ENCODE measurements at places on chromosomes 7 and 10.

GRCh38 chr7:92837000-92837749 lies 802 bp upstream of the CDK6 start:
- no peaks in the 10 kb centered on the region for H3K36me3 ChIP-seq
- peaks cover 20% of the 10 kb centered on the region for H3K27me3 ChIP-seq
- H3K27ac ChIP-seq = no peak overlapping the region
- no peak for DNase-seq
- peak overlapping the region; percentile 57 for H3K4me3 ChIP-seq

DNA sequence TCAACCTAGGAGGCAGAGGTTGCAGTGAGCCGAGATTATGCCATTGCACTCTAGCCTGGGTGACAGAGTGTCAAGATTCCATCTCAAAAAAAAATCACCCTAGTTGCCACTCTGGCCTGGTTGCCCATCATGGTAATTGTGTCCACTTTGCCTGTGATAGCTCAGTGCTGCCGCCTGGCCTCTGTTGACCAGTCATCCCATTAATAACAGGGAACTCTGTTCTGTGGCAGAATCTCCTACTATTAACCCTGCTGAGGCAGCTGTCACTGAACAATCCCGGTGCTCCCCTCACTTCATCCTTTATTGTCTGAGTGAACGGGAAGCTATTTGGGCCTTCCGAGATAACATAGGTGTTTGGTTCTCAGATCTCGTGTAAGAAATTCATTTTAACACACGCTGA lies 14.6 kb downstream of the ZNF3 start:
- H3K4me1 ChIP-seq = no peaks in the 10 kb centered on the region
- no peak overlapping the region for H3K27ac ChIP-seq
- H3K27me3 ChIP-seq = no peaks in the 10 kb centered on the region

GRCh38 chr10:19412531-19412930 lies 363.9 kb downstream of the MALRD1 start:
- DNase-seq = no peak
- H3K4me1 ChIP-seq = no peaks in the 10 kb centered on the region
- no peaks in the 10 kb centered on the region for H3K36me3 ChIP-seq
- H3K27ac ChIP-seq = no peak overlapping the region
- H3K4me3 ChIP-seq = no peak overlapping the region

- no peak overlapping the region for H3K27ac ChIP-seq
- H3K36me3 ChIP-seq = no peaks in the 10 kb centered on the region
- H3K4me3 ChIP-seq = no peak overlapping the region
Observed at GRCh38 chr7:117043108-117043825, 90.0 kb downstream of the ST7 start.

DNA sequence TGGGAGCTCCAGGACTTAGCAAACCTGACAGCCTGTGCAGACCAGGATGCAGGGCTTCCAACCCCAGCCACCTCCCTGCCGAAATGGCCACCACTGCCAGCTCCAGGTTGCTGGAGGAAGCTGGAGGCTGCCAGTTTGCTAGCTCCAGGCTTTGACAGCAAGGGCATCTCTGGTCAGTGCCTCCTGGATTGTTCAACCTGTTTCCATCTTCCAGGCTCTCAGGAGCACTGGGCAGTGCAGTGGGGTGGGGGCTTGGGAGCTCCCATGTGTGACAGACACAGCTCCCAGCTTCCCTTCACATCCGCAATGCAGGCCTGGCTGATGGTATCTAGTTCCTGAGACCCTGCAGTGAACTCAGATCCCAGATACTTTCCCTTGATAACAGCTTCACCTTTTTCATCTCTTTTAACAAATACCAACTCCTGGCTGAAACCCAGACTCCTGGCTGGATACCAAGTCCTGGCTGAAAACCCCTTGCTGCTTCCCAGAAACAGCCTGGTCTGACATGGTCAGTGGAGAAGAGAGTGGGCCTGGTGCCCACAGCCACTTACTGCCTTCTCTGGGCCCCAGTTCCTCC lies 20.8 kb upstream of the RET start:
- H3K4me3 ChIP-seq = no peak overlapping the region
- H3K4me1 ChIP-seq = no peaks in the 10 kb centered on the region
- no peaks in the 10 kb centered on the region for H3K36me3 ChIP-seq
- no peaks in the 10 kb centered on the region for H3K27me3 ChIP-seq
- H3K27ac ChIP-seq = no peak overlapping the region
- no peak for DNase-seq

DNA sequence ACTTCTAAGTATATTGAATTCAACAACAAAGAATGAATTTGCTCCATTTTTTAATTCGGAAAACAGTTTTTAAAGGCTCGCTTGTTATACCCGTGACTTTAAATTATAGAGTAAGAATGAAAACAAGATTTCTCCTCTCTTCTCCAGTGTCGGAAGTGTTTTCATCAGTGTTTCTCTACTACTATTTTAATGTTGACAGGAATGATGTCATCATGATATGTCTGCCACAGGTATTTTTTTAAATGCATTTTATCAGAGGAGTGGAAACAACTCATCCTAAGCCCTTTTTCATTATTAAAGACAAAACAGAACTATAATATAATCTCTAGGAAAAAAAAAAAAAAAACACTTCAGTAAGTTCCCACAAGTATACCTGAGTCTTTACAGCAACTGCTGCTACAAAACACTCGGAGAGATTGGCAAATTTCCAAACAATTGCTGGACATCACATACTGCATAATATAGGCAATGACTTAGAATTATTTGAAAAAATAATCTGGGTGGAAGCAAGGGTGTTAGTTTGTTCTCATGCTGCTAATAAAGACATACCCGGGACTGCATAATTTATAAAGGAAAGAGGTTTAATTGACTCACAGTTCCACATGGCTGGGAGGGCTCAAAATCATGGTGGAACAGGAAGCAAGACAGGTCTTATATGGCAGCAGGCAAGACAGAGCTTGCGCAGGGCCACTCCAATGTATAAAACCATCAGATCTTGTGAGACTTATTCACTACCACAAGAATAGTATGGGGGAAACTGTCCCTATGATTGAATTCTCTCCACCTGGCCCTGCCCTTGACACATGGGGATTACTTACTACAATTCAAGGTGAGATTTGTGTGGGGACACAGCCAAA lies 4.8 kb upstream of the RNF32 start:
- no peaks in the 10 kb centered on the region for H3K27me3 ChIP-seq
- no peaks in the 10 kb centered on the region for H3K36me3 ChIP-seq
- H3K27ac ChIP-seq = no peak overlapping the region
- peaks cover 9% of the 10 kb centered on the region for H3K4me1 ChIP-seq
- DNase-seq = no peak
- no peak overlapping the region for H3K4me3 ChIP-seq

DNA sequence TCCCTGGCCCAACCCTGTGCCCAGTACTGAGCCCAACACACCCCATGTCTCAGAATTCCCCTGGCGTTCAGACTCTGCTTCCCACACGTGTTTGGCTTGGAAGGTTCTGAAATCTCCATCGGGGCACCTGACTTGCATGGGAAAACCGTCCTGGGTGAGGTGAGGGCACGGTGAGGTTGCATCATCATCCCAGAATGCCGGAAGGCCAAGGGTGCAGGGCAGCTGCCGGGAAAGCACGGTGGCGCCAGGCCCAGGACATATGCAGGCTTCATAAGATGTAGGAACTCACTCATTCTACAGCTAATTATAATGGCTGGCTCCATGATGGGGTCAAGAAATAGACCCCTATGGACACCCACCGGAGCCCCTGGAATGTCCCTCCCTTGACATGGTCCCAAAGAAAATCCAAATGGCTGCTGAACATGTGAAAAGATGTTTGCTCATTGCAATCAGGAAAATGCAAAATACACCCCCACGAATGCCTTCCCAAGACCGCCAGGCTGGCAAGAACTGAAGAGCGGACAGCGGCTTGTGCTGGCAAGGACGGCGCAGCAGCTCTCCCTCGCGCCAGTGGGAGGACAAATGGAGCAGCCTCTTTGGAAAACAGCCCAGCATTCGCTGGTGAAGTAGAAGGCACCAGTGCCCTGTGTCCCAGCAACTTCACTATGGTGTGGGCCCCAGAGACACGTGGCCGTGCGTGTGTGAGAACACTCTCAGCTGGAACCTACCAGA lies 2.3 kb downstream of the KNDC1 start:
- no peaks in the 10 kb centered on the region for H3K27me3 ChIP-seq
- H3K4me1 ChIP-seq = peaks cover 5% of the 10 kb centered on the region
- no peak for DNase-seq
- no peaks in the 10 kb centered on the region for H3K36me3 ChIP-seq
- no peak overlapping the region for H3K4me3 ChIP-seq

DNA sequence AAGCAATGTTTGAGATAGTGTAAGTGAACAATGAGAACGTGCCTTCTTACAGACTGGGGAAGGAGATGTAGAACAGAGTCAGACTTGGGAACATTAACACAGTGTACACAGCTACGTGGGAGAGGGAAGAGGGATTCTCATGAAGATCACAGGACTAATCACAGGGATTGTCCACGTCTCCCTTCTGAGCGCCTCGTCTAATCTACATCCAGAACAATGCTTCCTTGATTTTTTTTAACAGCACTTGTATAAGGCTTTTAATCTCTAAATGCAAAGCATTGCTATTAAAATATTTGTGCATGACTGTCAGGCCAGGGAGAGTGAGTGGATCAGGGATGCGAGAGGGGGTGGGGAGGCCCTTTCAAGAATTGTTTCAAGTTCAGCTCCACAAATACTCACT lies 62.7 kb downstream of the MET start:
- H3K4me1 ChIP-seq = no peaks in the 10 kb centered on the region
- H3K36me3 ChIP-seq = no peaks in the 10 kb centered on the region
- H3K4me3 ChIP-seq = no peak overlapping the region
- H3K27ac ChIP-seq = no peak overlapping the region

DNA sequence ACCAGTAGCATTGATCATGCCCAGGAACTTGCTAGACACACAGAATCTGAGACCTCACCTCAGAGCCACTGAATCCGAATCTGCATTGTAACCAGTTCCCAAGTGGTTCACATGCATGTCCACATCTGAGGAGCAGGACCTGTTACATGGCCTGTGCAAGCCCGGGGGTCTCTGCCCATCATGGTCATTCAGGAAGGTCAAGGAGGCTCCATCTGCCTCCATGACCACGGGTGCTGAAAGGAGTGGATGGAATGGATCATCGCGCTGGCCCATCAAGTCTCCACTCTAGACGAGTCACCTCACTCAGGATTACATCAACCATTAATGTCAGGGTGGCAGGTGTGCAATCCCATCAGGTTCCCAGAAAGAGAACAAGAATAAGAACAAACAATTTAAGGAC lies 85.8 kb upstream of the ADAM12 start:
- peaks cover 15% of the 10 kb centered on the region for H3K4me1 ChIP-seq
- H3K27me3 ChIP-seq = no peaks in the 10 kb centered on the region
- H3K27ac ChIP-seq = no peak overlapping the region
- no peak for DNase-seq
- no peaks in the 10 kb centered on the region for H3K36me3 ChIP-seq
- H3K4me3 ChIP-seq = no peak overlapping the region

DNA sequence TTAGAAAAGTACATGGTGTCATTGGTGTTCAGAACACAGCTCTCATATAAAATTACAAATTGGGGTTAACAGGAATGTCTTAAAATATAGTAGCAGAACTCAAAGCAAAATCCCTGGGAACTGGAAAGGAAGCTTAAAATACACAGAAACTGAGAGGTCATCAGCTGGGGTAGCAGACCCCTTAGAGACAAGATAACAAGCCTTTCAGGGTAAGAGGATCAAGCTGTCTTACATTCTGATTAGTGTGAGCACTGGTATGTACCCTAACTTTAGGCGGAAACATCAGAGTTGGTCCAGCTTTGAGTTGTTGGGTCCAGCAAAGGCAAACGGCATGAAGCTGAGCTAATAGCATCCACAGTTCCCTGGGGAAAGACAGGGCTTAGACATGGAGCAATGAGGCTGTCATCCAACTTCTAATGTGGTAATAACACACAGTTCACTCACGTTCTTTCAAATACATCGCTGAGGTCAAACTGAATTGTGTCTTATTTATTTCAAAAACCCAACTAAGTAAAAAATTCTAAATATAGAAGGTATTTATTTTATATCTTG lies 32.6 kb downstream of the ARHGAP21 start:
- DNase-seq = no peak
- no peaks in the 10 kb centered on the region for H3K4me1 ChIP-seq
- no peak overlapping the region for H3K4me3 ChIP-seq
- no peak overlapping the region for H3K27ac ChIP-seq
- H3K27me3 ChIP-seq = no peaks in the 10 kb centered on the region

GRCh38 chr10:124849111-124849773 lies 47.6 kb downstream of the ABRAXAS2 start:
- H3K4me1 ChIP-seq = no peaks in the 10 kb centered on the region
- no peak for DNase-seq
- H3K36me3 ChIP-seq = no peaks in the 10 kb centered on the region
- H3K27me3 ChIP-seq = no peaks in the 10 kb centered on the region

DNA sequence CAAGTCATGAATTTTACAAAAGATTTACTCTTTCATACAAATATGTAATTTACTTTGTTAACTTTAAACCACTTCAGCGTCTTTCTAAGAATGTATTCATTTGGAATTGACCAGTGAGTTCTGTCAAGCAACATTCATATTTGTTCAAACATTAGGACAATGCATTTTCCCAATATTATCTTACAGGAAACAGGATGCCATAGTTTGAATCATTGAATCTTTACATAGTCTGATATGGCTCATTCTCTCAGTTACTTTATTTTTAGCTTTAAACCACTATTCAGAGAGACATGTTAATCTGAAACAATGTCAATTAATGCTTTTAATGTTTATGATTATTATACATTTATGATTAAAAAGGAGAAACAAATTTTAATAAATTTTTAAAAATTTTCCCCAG lies 21.1 kb upstream of the MEOX2 start:
- DNase-seq = no peak
- H3K4me1 ChIP-seq = no peaks in the 10 kb centered on the region
- H3K27ac ChIP-seq = no peak overlapping the region
- H3K27me3 ChIP-seq = no peaks in the 10 kb centered on the region
- no peak overlapping the region for H3K4me3 ChIP-seq
- H3K36me3 ChIP-seq = no peaks in the 10 kb centered on the region

GRCh38 chr7:35658606-35659201 lies 36.2 kb downstream of the HERPUD2 start:
- H3K4me3 ChIP-seq = no peak overlapping the region
- no peak for DNase-seq
- H3K27me3 ChIP-seq = no peaks in the 10 kb centered on the region
- H3K4me1 ChIP-seq = peaks cover 10% of the 10 kb centered on the region
- peaks cover 19% of the 10 kb centered on the region for H3K36me3 ChIP-seq

DNA sequence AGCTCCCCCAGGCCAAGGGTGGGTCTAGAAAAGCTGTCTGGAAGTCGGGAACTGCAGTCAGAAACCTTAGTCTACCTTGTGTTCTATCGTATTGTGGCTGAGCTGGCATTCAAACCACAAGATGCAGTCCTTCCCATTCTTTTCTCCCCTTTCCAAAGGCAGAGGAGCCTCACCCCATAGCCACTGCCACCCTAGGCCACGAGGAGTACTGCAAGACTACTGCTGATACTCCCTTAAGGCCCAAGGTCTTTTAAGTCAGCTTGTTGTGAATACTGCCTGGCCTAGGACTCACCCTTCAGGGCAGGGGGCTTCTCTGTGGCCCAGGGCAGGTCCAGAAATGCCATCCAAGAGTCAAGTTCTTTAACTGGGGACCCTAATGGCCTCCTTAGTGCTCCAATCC lies 214.5 kb upstream of the CNTNAP2 start:
- no peaks in the 10 kb centered on the region for H3K36me3 ChIP-seq
- no peak overlapping the region for H3K27ac ChIP-seq
- no peaks in the 10 kb centered on the region for H3K4me1 ChIP-seq
- no peaks in the 10 kb centered on the region for H3K27me3 ChIP-seq
- DNase-seq = no peak
